ENCODE measurements at places on chromosomes 5 and 9.

DNA sequence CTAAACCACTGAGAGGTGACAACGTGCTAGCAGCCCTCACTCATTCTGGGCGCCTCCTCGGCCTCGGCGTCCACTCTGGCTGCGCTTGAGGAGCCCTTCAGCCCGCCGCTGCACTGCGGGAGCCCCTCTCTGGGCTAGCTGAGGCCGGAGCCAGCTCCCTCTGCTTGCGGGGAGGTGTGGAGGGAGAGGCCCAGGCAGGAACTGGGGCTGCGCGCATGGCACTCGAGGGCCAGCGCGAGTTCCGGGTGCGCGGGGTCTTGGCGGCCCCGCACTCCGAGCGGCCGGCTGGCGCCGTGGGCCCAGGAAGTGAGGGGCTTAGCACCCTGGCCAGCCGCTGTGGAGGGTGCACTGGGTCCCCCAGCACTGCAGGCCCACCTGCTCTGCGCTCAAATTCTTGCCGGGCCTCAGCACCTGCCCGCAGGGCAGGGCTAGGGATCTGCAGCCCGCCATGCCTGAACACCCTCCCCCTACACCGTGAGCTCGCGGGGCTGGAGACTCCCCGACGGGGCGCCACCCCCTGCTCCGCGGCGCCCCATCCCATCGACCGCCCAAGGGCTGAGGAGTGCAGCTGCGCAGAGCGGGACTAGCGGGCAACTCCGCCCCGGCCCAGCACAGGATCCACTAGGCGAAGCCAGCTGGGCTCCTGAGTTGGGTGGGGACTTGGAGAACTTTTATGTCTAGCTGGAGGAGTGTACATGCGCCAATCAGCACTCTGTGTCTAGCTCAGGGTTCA lies 11.8 kb upstream of the UBE2D2 start:
- no peak for DNase-seq

GRCh38 chr9:76586390-76587314 lies 127.7 kb downstream of the GCNT1 start:
- DNase-seq = no peak

DNA sequence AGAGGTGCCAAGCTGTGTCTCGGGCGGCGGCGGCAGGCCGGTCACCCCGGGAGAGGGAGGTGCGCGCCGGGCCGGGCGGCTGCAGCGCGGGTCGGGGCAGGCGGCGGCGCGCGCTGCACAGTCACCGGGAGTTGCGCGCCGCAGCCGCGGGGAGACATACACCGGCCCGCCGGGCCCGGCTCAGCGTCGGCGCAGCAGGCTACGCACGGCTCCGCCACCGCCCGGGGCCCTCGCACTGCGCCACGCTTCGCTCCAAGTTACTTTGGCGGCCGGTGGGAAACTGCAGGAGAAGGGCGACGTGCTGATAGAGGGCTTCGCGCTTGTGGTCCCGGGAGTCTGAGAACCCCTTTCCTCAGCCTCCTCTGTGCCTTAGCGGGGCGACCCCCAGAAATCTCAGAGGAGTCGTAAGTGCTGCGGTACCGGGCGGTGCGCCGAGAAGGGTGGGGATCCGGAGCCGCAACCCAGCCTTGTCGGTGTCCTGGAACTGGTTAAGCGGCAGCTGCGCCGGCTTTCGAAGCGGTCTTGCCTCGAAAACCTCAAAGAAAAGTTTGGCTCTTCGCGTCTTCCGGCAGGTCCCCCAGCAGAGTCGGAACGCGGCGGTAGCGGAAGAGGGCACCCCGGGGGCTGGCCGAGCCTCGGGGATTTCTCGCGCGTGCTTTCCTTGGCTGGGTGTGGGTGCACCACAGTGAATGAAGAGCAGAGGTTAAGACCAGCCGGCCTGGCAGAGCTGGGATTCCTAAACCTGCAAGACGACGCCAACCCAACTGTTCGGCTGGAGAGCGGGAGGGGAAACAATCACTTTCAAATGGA lies at the start of gene EFNA5:
TSS of gene EFNA5 (minus strand) at position 6 of the 810 bp plus-strand sequence.
- peak; percentile 32 for DNase-seq

DNA sequence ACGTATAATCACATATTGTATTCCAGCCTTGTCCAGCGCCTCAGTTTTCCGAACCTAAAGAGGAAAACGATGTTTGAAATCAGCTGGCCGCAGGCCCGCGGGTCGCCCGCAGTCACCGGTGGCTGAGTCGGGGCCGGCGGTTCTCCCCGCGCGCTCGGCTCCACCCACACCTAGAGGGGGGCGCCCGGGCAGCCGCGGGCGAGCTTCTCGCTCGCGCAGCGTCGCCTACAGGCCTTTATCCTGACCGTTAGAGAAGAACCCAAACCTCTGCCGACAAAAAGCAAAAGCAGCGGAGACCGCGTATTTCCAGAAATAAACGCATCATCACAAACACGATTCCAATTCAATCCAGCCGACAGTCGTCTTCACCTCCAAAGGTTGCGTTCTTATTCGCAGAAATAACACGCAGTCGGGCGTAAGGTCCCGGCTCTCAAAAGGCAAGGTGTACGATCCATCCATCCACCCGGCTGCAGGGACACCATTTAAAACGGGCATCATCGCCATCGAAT lies 725 bp upstream of the NIPBL start:
- peak; percentile 72 for DNase-seq

DNA sequence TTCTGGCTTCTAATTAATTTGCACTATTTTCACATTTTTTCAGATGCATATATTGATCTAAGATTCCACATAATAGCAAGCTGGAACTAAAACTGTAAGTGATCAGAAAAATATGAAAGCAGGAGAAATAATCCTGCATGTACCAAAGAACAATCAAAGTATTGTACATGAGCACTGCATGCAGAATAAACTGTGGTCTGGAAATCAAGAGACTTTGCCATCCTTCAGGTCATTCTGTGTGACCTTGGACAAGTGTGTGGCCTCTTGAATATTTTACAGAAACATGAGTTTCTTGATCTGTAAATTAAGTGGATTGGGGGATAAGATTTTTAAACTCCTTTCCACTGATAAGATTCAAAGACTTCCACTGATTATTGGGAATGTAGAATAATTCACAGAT lies 99.2 kb upstream of the GNAQ start:
- no peak for DNase-seq

DNA sequence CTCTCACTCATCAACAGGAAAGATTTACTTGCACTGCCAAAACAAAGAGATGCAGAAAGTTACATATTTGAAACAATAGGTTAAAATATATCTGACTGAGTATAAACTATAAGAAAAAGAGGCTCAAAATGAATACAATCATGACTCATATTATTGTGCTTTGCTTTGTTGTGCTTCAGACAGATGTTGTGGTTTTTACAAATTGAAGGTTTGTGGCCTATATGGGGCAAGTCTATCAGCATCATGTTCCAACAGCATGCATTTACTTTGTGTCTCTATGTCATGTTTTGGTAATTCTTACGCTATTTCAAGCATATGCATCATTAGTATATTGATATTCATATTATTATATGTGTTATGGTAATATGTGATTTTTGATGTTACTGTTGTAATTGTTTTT lies 330.0 kb downstream of the PRR16 start:
- no peak for DNase-seq

DNA sequence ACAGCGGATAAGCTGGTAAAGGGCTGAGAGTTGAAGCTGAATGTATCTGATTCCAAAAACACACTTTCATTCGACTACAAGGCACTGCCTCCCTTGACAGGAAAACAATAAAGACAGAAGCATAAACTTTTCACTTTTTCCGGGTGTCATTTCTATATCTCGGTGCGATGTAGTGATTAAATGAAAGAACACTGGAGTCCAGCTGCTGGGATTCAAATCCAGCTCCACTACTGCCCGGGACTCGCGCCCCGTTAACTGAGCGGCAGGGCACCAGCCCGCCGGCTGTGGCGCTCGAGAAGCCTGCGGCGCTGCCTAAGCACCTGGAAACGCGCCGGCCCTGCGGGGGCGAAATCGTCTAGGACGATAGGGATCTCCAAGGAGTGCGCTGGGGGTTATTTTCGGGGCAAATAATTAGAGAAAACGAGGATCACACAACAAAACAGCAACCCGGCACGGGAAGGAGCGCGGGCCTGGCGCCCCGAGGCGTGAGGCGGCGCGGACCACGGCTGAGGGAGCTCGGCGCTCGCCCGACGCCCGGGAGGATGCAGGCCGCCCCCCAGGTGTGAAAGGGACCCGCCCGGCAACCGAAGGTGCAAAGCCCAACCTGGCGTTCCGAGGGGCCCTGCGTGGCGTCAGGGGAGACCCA lies 837 bp downstream of the UIMC1 start:
- peak; percentile 55 for DNase-seq

GRCh38 chr9:37026931-37027581 lies 7.0 kb downstream of the PAX5 start:
- DNase-seq = no peak

GRCh38 chr5:170508036-170508435 lies 4.2 kb downstream of the KCNIP1 start:
- no peak for DNase-seq

DNA sequence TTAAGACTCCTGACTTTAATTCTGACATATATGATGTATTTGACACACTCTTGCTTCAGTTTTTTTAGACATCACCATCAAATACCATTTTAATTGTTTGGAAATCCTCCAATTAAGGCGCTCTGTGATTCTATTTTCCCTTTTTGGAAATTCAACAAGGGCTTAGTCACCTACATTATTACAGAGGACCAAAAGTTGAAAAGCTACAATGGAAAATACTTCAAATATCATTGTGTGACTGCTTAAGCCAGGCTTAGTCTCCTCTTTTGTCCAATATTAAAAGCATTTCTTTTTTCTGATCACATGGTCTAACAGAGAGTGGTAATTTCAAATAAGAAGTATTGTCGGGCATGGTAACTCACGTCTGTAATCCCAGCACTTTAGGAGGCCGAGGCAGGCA lies 160.3 kb downstream of the CEMIP2 start:
- DNase-seq = no peak

DNA sequence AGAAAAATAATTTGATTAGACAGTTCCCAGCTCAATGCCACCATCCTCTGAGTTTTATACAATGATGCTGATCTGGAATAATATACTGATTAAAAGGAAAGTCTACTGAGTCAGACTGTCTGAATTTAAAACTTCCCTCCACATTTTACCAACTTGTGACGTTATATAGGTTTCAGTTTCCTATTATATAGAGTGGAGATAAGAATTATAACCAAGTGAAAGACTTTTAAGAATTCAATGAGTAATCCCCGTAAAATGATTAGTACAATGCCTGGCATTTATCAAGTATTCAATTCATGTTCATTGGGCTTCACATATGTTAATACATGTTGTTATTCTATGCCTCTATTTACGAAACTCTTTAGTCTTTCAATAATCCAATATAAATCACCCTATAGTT lies 166.0 kb downstream of the CDH9 start:
- DNase-seq = no peak

- no peak for DNase-seq
Measured at GRCh38 chr5:95879661-95880060, 57.1 kb upstream of the GLRX start.

DNA sequence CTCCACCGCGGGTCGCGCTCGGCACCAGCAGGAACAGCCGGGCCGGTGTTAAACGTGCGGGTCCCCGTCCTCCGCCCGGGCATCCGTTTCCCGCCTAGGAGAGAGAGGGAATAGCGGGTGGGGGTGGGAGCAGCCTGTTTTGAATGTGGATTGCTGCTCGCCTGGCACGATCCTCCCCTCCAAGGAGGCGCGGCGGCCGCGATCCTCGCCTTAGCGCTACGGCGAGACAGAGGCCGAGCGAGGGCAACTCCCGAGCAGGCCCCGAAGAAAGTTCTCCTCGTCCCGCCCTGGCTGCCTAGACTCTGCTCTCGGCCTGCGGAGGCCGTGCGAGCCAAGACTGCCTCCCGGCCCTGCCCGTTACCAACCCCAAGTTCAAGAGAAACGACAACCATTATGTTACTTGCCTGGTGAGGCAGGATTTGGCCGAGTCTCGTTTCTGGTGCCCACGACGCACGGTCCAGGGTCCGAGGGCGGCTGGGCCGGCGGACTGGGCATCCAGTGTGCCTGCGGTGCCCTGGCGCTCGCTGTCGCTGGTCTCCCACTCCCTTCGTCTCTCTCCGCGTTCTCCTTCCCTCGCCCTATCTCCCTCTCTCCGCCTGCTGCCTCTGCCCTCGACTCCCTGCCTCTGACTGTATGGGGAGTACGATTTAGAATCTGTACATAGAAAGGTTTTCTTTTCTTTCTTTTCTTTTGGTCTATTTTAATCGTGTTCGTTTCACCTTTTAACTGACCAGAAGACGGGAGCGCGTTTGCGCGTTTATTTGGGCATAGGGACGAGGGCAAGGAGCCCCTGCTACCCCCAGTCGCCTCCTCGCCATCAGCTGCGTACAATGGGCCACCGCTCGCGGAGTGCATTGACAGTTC lies 724 bp downstream of the NR2F1-AS1 start:
- peak; percentile 57 for DNase-seq

DNA sequence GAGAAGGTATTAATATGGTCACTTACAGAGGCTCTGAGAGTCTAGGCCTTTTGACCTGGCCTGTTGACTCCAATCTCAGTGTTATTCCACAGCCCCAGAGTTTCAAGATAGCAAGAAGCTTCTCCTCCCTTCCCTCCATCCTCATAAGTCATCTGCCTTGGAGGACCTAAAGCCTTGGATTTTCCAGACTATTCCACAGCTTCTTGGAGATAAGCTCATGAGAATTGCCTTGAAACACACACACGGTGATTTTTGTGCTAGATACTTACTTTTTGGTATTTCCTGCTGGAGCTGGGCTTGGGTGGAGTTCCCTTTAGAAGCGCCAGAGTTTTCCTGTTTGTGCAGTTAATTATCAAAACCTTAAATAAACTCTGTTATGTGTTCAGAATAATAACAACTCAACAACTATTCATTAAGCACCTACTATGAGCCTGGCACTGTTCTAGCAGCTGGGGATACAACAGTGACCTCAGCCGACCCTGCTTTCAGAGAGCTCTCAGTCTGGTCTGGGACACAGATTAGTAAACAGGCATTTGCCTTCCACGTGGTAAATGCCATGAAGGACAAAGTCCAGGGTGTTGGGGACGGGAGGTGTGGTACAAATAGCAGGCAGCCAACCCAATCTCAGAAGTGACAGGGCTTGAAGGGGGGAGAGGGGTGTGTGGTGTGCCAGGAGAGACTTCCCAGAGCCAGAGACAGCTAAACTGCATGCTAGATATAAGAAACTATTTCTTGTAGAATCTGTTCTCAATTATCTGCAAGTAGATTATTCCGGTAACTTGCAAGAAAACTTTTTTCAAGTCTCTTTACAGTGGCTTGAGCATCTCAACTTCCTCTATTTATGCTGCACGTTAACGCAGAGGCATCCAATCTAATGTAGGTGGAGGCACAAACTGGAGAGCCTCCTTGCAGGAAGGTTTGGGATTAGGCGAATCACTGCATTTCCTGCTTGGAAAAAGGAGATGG lies 55.9 kb upstream of the KLF9 start:
- no peak for DNase-seq

GRCh38 chr9:117266855-117267497 lies 147.9 kb downstream of the ASTN2 start:
- DNase-seq = no peak

DNA sequence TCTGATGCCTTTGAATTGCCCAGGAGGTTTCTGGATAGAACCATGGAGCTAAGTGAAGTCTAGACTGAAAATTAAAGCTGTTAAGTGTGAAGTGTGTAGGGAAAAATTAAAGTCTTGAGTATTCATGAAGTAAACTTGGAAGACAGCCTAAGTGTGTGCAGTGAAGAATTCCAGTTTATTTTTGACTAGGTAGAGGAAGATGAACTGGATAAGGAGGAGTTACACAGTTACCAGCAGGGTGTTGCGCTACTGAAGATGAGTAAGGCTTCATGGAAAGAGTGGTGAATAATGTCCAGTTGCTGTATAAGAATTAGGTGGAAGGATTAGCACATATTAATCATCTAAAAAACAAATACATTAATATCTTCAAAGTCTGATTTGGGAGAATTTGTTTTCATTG lies 5.7 kb upstream of the CHD1 start:
- no peak for DNase-seq

- no peak for DNase-seq
Measured at GRCh38 chr5:68550015-68550414, 334.5 kb downstream of the PIK3R1 start.

GRCh38 chr9:137809040-137809576 lies 68.5 kb upstream of the CACNA1B start:
- no peak for DNase-seq
